ENCODE measurements at places on chromosomes 3 and 15. TPM values are rescaled to one million over a fixed set of nuclear protein-coding genes. Genes with fewer than 3 reads are reported as not detected.

Gene EFCAB12
- 0.22 TPM for total RNA-seq

Gene CPEB1
- not detected for total RNA-seq

Gene ADIPOQ
- not detected for total RNA-seq

Gene CYP11A1
- not detected for total RNA-seq

Gene CACNA1D
- total RNA-seq = 0.26 TPM

Gene ZMYND10
- 0.68 TPM for total RNA-seq

Gene KBTBD8
- total RNA-seq = 4.3 TPM

Gene LRRC31
- not detected for total RNA-seq

Gene ANKRD34C
- total RNA-seq = not detected

- H3K4me3 ChIP-seq = no peak overlapping the region
- H3K27ac ChIP-seq = no peak overlapping the region
- H3K27me3 ChIP-seq = no peaks in the 10 kb centered on the region
- no peaks in the 10 kb centered on the region for H3K4me1 ChIP-seq
- no peak for DNase-seq
Measured at GRCh38 chr3:111311709-111312235, 230.2 kb upstream of the CD96 start.

DNA sequence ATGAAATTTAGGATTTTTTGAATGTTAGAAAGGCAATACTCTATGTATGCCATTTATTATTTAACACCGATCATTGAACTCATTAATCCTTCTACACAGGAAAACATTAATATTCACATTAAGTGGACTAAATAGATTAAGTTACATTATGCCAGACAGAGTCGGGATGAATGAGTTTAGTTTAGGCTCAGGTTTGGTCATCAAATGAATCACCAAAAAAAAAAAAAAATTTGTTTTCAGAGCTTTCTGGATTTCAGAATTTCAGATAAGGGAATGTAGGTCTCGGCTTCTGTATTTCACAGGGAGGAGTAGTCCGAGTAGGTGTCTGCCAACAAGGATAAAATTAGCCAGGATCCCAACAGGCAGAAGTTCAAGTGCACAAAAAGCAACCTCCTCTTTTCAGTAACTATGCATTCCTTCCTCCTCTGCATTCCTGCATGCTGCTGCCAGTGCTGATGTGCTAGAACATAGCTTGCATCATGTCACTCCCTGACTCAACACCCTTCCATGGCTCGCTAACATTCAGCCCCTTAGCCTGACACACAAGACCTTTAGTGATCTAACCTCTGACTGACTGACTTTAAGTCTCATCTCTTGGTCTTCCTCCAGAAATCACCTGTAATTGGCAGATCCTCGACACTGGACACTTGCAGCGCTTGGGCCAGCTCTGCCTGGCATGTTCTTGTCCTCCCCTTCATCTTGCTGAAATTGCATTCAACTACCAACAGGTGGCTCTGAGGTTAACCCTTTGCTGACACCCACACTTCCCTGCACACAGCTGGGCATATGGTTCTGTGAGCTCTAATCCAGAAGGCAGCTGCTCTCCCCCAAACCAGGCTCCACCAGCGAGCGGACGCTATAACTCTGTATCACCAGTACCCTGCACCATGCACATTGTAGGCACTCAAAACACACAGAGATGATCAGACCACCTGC is 145.4 kb upstream of the PROK2 start:
- no peak overlapping the region for H3K4me3 ChIP-seq
- no peaks in the 10 kb centered on the region for H3K36me3 ChIP-seq
- no peaks in the 10 kb centered on the region for H3K27me3 ChIP-seq
- H3K4me1 ChIP-seq = peaks cover 13% of the 10 kb centered on the region

DNA sequence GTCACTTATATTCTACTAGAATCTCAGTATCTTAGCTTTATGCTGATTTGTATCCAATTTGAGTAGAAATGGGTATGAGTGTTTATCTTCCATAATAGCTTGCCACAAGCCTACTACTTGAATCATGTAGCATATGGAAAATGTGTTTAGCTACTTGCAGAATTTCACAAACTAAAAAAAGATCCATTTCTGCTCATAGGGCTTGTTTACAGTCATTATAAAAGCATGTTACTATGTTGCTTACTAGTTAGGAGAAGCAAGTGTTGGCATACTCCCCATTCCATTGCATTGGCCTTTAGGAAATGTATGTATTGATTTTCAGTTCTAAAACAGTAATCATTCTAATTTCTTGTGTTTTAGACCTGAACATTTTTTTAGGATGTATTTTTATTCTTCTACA is 939.2 kb downstream of the NAALADL2 start:
- no peaks in the 10 kb centered on the region for H3K36me3 ChIP-seq
- no peaks in the 10 kb centered on the region for H3K27me3 ChIP-seq
- DNase-seq = no peak
- no peaks in the 10 kb centered on the region for H3K4me1 ChIP-seq
- no peak overlapping the region for H3K4me3 ChIP-seq
- no peak overlapping the region for H3K27ac ChIP-seq

DNA sequence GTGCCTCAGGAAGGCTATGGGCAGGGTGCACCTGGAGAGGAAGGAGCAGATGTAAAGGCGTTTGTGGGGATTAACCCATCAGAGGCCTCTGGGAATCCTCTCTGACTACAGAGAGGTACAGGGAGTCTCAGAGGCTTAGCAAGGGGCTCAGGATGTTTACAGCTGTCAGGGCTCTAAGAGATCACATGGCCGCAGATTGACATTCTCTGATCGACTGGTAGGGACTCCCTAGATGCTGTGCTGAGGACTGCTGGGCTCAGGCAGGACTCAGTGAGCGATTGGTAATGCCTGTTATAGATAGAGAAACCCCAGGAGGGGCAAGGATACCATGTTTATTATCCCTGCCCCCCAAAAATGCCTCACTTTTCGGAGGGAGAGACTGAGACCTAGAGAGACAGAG is 103.5 kb downstream of the CORO2B start:
- H3K27ac ChIP-seq = no peak overlapping the region
- H3K27me3 ChIP-seq = no peaks in the 10 kb centered on the region
- H3K4me1 ChIP-seq = no peaks in the 10 kb centered on the region
- no peak overlapping the region for H3K4me3 ChIP-seq
- DNase-seq = no peak
- no peaks in the 10 kb centered on the region for H3K36me3 ChIP-seq

DNA sequence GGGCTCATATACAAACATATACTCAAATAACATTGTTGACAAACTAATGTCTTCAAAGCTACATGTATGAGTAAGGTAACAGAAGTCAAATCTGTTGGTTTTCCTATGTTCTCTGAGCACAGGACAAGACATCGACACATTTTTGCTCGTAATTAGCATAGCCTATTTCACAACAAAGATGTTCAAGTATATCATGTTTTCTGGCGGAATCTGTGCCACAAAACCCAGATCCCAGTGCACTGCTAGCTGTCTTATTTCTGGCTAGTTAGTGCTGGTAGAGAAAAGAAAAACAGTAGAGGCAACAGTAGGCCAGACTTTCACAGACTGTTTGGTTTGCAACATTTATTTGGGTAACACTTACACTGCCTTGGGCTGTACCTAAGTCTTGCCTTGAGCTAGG is 51.2 kb downstream of the RUBCN start:
- H3K27me3 ChIP-seq = no peaks in the 10 kb centered on the region

- H3K27me3 ChIP-seq = no peaks in the 10 kb centered on the region
- DNase-seq = no peak
- no peaks in the 10 kb centered on the region for H3K4me1 ChIP-seq
- no peaks in the 10 kb centered on the region for H3K36me3 ChIP-seq
- H3K4me3 ChIP-seq = no peak overlapping the region
Measured at GRCh38 chr15:27707257-27707656, 391.9 kb downstream of the OCA2 start.

DNA sequence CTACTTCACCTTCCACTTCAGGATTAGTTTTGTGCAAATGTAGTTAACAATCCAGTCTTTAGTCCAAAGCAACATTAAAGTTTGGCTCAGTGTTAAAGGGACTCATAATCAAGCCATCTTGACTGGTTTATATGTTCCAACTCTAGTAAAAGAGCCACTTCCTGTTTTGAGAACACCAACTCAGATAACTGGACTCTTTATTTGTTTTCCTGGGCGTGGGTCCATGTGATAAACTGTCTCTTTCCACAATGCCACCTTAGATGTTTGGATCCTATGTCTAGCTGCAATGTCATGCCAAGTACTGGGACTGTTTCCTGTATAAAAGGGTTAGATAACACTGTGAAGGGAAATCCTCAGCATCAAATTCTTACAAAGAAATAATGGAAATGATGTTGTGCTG is 545.0 kb downstream of the PYDC2 start:
- peak overlapping the region; percentile 35 for H3K27ac ChIP-seq
- no peak for DNase-seq
- no peaks in the 10 kb centered on the region for H3K36me3 ChIP-seq
- H3K4me1 ChIP-seq = peaks cover 7% of the 10 kb centered on the region

GRCh38 chr3:74611206-74611605 is 3.3 kb downstream of the CNTN3 start:
- H3K27me3 ChIP-seq = no peaks in the 10 kb centered on the region
- no peak overlapping the region for H3K27ac ChIP-seq
- H3K4me3 ChIP-seq = no peak overlapping the region
- H3K36me3 ChIP-seq = peaks cover 6% of the 10 kb centered on the region
- no peak for DNase-seq

- peaks cover 86% of the 10 kb centered on the region for H3K36me3 ChIP-seq
- H3K4me1 ChIP-seq = no peaks in the 10 kb centered on the region
- no peak for DNase-seq
- no peaks in the 10 kb centered on the region for H3K27me3 ChIP-seq
Measured at GRCh38 chr3:45003859-45004258, 22.2 kb upstream of the CLEC3B start.

DNA sequence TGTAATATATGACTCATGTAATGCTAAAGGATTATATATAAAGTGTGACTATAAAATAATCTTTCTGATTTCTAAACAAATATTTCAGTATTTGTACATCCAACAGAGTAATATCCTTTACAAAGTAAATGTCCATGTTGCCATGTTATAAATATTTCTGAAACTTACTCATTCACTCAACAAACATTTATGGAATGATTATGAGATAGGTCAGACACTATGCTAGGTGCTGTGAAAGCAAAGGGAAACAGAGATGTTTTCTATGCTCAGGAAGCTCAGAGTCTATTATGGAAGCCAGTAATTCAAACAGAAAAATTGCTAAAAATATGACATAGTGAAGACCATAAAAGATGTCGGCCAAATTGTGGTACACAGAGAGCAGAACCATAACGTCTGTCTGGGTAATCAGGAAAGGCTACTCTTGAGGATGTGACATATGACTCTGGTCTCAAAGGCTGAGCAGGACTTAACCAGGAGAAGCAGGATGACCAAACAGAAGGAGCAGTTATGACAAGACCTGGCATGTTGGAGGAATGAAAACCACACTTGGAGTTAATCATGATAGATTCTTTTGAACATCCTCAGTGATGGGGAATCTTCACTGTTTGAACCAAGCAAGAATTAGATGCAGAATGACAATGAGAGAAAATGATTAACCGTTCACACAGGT is 39.0 kb upstream of the MYO5C start:
- no peak overlapping the region for H3K4me3 ChIP-seq
- no peak overlapping the region for H3K27ac ChIP-seq
- DNase-seq = peak; percentile 40
- peaks cover 4% of the 10 kb centered on the region for H3K36me3 ChIP-seq

DNA sequence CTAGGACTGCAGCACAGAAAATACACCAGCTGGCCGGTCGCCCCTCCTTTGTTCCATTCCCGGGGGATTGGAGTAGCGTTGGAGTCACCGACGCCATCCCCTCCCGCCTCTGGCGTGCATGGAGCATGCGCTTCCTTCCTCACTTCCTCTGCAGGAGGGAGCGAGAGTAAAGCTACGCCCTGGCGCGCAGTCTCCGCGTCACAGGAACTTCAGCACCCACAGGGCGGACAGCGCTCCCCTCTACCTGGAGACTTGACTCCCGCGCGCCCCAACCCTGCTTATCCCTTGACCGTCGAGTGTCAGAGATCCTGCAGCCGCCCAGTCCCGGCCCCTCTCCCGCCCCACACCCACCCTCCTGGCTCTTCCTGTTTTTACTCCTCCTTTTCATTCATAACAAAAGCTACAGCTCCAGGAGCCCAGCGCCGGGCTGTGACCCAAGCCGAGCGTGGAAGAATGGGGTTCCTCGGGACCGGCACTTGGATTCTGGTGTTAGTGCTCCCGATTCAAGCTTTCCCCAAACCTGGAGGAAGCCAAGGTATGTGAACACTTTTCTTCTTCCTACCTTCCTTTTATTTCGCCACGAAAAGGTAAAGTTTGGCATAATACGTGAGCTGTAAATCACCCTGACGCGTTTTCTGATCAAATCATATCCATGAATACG is at the start of gene SCG3:
SCG3 (plus strand) TSS at position 201 of the 661 bp plus-strand sequence; CDS start at position 454, 253 bp downstream.
- no peak within 1 kb of the TSS for H3K27ac ChIP-seq
- H3K4me1 ChIP-seq = peaks cover 11% of the 10 kb centered on the region
- peaks cover 22% of the 10 kb centered on the region for H3K27me3 ChIP-seq
- H3K4me3 ChIP-seq = no peak within 1 kb of the TSS
- peak; percentile 21 for DNase-seq

GRCh38 chr15:67089217-67090193 is 24.1 kb downstream of the SMAD3 start:
- no peaks in the 10 kb centered on the region for H3K36me3 ChIP-seq
- no peak overlapping the region for H3K4me3 ChIP-seq
- H3K4me1 ChIP-seq = peaks cover 48% of the 10 kb centered on the region
- peak overlapping the region; percentile 35 for H3K27ac ChIP-seq

- H3K4me1 ChIP-seq = no peaks in the 10 kb centered on the region
- no peak overlapping the region for H3K4me3 ChIP-seq
- no peak for DNase-seq
- no peaks in the 10 kb centered on the region for H3K36me3 ChIP-seq
- no peak overlapping the region for H3K27ac ChIP-seq
Measured at GRCh38 chr3:2883283-2883682, 226.9 kb downstream of the IL5RA start.

GRCh38 chr3:67401921-67402320 is 252.5 kb downstream of the SUCLG2 start:
- no peak for DNase-seq
- H3K36me3 ChIP-seq = peaks cover 18% of the 10 kb centered on the region
- no peak overlapping the region for H3K4me3 ChIP-seq
- no peaks in the 10 kb centered on the region for H3K4me1 ChIP-seq
- no peaks in the 10 kb centered on the region for H3K27me3 ChIP-seq

DNA sequence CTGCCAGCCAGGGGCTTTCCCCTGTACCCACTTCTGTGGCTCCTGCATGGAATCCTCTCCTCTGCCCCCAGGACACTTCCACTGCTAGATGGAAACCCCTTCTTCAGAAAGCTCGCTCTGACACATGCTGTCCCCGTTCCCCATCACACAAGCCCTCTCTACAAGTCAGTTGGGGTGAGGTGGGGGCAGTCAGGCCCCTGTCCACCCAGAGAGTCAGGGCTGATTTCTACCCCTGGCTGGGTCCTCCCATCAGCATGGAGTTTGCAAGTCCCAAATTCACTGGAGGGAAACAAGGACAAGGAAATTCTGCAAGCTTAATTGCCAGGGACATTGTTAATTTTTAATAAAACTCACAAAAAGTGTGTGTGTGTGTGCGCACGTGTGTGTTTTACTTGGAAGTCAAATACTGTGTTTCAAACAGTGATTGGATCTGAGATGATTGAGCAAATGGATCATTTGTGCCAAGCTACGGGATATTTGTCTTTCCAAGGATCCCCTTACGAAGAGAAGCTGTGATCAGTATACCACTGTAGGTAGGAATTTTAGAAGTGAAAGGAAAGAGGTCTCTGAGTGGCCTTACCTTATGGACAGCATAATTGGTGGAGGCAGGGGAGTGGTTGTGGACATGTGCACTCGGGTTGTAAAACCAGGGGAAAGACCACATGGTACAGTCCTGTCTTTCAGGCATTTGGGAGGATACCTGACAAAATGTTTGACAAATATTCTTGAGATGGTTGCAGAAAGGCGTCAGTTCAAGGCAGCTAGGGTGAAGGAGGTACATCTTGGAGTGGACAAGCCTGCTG is 1.5 kb upstream of the AMOTL2 start:
- DNase-seq = no peak
- H3K27ac ChIP-seq = peak overlapping the region; percentile 88
- H3K27me3 ChIP-seq = no peaks in the 10 kb centered on the region
- peaks cover 35% of the 10 kb centered on the region for H3K36me3 ChIP-seq
- H3K4me1 ChIP-seq = peaks cover 41% of the 10 kb centered on the region
